ENCODE measurements at places on chromosomes 1 and 21. TPM values are rescaled to one million over a fixed set of nuclear protein-coding genes. Genes with fewer than 3 reads are reported as not detected.

GRCh38 chr1:154810571-154810970 lies 59.5 kb downstream of the KCNN3 start:
- DNase-seq: no peak

- DNase-seq: no peak
Observed at GRCh38 chr21:24729568-24729967, 877.7 kb downstream of the MRPL39 start.

NRAS gene
- 19.4 TPM for total RNA-seq

DNA sequence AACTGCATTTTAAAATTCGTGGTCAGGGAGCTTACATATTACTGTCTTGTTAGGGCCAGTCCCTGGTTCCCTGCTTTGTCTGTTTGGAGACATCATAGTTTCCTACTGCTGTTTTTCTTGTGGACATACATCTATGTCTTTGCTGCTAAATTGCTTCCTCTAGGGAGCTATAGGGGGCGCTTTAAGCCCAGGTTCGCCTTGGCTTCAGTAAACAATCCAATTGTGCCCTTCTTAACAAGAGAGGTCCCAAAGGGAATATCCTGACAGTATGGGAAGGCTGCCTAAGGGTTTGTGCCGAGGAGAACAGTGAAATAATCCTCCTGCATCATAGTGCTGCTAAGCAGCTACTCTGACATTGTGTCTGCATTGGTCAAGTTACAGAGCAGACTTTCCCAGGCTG lies 112.5 kb downstream of the USH2A start:
- no peak for DNase-seq

PRELP gene
- 200 TPM for total RNA-seq

- no peak for DNase-seq
Observed at GRCh38 chr1:182642461-182642860, 38.3 kb upstream of the RGS16 start.

CRP gene
- total RNA-seq: 0.22 TPM

PAQR6 gene
- 48.9 TPM for total RNA-seq

GRCh38 chr1:21961337-21961736 lies 15.5 kb upstream of the CELA3B start:
- DNase-seq: no peak

KHDRBS1 gene
- 93.9 TPM for total RNA-seq

DNA sequence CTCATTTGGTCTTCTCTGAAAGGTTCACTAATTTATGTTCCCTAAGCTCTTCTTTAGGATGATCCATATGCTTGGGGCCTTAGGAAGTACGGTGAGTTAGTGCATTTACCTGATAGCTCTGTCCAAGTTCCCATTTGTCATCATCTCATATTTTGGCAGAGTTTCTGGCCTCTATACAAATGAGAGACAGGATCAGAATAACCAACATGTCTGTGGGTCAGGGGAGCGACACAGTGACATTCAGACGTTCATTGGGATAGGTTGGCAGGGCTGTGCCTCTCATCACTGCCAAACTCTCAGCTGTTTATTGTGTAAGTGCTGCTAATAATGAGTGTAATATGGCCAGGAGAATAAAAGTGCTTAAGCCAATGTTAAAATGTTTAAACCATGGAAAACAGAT lies 561.1 kb upstream of the ZRANB2 start:
- no peak for DNase-seq

- no peak for DNase-seq
Observed at GRCh38 chr1:240734001-240734400, 122.0 kb upstream of the GREM2 start.

DNA sequence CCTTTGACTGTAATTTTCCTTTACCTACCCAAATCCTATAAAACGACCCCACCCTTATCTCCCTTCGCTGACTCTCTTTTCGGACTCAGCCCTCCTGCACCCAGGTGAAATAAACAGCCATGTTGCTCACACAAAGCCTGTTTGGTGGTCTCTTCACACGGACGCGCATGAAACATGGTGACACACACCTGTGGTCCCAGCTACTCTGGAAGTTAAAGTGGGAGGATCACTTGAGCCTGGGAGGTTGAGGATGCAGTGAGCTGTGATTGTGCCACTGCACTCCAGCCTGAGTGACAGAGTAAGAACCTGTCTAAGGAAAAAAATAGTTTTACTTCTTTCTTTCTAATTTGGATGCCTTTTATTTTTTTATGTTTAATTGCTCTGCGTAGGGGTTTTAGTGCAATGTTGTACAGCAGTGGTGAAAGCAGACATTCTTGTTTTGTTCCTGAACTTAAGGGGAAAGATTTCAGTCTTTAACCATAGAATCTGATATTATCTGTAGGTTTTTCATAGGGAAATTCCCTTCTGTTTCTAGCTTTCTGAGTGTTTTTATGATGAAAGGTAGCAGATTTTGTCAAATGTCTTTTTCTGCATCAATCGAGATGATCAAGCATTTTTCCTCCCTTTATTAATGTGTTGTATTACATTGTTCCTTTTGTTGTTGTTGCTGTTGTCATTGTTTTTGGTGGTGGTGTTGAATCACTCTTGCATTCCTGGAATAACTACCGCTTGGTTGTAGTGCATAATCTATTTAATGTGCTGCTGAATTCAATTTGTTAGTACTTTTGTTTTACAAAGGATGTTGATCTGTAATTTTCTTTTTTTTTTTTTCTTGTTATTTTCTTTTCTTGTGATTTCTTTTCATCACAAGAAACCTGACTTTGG lies 497.4 kb downstream of the DISC1 start:
- DNase-seq: no peak

OXCT2 gene
- total RNA-seq: 8.5 TPM

DNA sequence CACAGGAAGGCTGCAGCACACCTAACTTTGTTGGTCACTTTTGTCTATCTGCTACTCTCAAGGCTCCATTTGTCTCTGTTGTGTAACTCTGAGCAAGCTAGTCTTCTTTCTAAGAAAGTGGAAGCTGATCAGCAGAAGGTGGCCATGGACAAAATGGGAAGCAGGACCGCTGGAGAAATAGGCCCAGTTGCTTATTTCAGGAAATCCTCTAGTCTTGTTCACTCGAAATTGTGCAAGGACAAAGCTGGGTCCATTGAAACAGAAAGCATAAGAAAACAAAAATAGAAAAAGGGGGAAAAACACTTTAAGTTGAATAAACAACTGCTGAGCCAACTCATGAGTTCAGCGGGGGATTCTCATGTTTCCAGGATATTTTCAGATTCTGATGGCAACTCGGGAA lies 150.1 kb downstream of the PBX1 start:
- DNase-seq: no peak

DNA sequence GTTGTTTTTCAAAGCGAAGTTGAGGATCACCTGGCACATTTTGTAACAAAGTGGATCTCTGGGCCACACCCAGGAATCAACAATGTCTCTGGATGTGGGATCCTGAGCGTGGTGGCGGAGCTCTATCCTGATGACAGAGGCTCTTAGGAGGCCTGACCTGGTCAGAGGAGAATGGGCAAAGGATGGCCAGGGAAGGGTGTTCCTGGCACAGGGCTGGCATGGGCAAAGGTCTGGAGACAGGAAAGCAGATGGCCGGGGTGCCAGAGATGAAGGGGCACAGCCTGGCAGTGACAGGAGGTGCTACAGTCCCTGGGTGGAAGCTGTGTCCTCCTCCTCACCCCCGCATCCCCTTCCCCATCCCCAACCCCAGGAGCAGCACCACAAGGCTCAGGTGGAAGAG lies 20.0 kb upstream of the MFN2 start:
- DNase-seq: no peak

GRCh38 chr1:233605205-233605604 lies 8.7 kb upstream of the KCNK1 start:
- no peak for DNase-seq

DNA sequence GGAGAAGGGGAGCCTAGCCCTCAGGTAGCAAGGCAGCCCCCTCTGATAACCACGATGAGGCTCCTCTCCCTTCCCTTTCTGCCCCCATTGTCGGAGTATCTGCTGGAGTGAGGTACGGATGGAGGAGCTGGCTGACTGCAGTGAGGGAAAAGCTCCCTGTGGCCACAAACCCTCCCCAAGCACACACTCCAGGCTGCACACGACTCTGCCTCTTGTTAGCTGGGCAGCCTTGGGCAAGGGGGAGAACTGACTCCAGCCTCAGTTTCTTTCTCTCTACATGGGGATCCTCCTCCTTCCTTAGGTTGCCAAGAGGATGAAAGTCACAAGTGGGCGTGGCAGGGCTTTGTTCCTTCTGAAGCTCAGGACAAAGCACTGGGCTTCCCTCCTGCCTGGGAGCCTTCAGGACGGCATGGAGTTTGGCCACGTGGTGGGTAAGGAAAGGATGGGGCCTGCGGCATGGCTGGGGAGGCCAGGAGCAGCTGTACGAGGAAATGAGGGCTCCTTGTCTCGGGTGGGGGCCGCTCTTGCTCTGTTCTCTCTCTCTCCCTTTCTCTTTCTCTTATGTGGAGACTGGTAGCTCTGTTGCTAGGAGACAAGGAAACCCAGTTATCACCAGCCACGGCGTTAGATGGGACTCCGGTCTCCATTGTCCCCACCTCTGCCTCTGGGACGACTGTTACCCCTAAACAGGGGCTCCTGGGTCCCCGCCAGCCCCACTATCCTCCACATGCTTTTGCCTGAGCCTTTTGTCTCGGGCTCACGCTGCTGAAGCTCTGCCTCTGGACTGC lies 39.7 kb downstream of the LRP8 start:
- no peak for DNase-seq

DNA sequence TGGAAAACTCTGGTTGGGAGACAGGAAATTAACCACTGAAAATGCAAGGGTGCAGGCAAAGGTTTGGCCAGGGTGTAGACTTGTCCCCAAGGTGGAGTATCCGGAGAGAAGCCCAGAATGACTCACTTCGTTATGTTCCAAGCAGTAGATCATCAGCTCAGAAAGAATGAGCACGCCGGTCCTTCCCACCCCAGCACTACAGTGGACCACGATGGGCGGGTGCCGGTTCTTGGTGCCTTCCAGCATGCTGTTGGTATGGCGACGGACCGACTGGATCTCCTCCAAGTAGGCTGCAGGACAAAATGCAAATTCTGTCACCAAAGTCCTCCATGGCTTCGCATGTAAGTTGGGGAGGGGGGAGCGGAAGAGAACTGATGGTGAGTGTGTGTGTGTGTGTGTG lies 83.4 kb downstream of the SMYD2 start:
- DNase-seq: no peak

DNA sequence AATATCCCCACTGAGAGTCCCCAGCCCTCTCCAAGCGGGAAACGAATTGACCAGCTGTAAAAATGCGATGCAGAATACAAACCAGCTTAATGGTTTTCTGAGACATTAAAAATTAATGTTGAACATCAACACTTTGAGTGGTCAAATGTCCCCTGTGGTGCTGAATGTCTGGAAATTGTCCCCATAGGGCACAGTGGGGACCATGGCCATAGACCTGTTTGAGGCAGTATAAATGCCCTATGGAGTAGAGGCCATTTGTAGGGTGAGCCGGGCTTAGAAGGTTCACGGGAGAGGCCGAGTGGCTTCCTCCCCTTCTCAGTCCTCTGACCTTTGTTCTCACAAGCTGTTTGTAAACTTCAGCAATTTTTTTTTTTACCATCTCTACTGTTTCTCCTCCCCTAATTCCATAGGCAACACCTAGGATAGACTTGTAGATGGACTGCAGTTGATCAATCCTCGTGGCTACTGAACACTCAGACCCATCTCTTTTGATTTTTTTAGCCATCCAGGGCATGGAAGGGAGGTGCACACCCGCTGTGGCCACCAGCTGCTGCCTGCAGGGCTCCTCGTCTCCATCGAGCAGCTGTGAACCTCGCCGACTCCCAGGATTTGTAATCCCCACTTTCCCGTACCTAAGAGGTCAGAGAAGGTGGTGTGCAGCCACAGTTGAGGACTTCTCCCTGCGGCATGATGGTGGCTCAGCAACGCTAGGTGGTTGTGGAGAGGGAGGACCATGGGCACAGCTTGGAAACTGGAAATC lies 41.0 kb downstream of the KAZN start:
- DNase-seq: no peak

DNA sequence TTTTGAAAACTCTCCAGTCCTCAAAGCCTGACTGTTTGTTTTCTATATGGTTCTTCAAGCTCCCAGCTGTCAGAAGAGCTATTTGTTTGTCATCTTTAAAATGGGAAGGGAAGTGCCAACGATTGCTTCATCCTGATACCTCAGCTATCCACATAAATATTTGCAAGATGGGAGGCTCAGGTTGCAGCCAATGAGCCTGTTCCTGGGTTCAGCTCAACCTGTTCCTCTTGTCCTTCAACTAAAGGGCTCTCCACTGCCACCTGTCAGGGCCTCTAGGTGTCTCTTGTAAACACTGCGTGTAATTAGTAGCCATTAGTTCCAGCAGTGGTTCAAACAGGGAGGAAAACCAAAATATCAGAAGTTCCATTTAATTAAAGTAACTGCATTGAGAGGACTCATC lies 445.1 kb downstream of the AJAP1 start:
- no peak for DNase-seq

GRCh38 chr1:168835176-168835575 lies 106.2 kb upstream of the DPT start:
- no peak for DNase-seq

DNA sequence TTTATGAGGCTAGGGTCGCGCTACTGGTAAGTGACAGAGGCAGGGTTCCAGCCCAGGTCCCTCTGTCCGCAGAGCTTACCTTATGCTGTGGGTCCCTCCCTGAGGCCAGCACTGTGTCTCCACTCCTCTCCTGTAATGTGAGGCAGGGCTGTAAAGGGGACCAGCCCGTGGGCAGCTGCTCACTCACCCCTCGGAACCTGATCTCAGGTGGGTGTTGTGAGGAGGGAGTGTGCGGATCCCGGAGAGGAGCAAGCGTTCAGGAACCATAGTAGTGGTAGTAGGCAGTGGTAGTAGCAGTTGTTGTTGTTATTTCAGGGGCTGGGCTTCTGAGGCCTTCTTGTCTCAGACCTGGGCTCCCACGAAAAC lies 1.7 kb downstream of the ZC3H12A start:
- no peak for DNase-seq

TMEM9 gene
- 42.9 TPM for total RNA-seq

GRCh38 chr1:240792915-240793529 lies 181.1 kb upstream of the GREM2 start:
- no peak for DNase-seq

DNA sequence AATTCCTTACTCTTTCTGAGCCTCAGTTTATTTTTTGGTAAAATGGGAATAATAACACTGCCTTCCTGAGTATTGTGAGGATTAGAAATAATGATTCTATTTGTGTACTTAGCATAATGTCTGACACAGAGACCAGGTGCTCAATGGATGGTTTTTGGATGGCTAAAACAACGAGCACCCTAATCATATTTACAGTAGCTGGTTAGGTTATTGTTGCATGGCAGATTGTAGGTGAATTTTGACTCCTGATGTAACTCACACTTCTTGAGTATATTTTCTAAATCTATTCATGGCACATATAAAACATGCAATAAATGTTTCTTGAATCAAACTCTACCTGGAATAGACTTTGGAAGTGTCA lies 11.9 kb upstream of the DUSP10 start:
- DNase-seq: no peak

GRCh38 chr1:183871601-183872000 lies 66.7 kb downstream of the RGL1 start:
- no peak for DNase-seq

All from sciatic nerve (tissue), 2 donors.